ENCODE measurements at places on chromosomes 16 and 17.
A peak's percentile ranks its signal among the peaks of the same experiment; 100 is the strongest.

DNA sequence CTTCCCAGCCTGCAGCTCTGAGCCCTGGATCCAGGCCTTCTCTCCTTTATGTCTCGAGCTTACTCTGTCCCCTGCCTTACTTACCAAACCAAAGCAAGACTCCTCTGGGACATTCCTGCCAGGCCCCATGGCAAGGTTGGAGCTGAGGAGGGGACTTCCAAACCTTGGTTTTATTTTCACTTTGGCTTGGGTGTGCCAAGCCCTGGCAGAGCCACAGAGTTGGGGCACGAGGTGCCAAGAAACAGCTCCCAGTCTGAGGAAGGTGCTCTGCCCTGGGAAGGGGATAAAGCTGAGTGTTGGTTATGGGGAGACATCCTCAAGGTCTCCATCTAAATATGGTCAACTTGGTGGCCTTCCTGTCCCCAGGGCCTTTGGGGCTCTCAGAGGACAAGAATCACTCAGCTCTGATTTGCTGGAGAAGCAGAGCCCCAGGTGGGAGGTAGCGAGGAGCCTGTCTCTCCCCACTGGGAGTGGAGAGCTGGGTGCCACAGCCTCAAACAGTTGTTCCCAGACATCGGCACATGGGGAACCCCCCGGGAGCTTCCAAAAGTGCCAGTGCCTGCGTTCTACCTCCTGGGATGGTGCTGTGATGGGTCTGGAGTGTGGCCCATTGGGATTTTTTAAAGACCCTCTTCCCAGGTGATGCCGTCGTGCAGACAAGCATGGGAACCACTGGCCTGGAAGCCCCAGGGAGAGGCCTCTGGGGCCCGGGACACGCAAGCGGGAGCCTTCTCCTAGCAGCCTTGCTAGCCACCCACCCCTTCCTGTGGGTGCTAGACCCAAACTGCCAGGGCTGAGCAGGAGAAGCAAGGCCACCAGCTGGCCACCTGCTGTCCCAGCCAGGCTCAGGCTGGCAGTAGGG lies 10.3 kb downstream of the NLRC5 start:
- DNase-seq: no peak

DNA sequence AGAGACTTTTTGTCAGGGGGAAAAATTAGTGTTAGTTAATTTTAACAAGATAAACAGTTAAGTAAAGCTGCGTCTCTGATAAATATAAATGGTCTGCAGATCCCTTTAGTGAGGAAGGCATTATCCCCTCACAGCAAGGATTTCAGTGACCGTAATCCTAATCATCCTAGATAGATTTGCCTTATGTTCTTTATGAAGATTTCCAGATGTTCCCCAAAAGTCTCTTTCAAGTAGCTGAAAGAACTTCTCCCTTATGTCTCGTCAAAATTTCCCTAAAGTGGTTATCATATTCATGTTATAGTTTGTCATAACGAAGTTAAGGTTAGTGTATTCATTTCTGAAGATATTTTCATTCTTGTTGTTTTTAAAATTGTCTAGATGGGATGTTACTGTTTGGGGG lies 5.6 kb downstream of the MOSMO start:
- no peak for DNase-seq

DNA sequence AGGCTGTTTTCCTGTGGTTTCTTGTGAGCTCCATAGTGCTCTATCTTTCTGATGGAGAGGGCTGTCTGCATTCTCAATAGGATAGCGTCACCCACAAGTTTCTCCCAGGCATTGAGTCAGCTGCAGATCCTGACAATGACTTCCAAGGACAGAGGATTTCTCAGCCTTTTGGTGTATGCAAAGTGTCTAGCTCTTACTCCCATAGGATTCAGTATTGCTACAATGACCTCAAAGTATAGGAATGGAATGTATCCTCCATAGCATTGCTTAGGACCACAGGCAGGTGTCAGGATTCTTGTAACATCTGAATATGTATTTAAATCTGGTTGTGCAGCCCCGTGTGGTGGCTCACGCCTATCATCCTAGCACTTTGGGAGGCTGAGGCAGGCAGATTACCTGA lies 32.3 kb downstream of the SMIM36 start:
- DNase-seq: no peak

DNA sequence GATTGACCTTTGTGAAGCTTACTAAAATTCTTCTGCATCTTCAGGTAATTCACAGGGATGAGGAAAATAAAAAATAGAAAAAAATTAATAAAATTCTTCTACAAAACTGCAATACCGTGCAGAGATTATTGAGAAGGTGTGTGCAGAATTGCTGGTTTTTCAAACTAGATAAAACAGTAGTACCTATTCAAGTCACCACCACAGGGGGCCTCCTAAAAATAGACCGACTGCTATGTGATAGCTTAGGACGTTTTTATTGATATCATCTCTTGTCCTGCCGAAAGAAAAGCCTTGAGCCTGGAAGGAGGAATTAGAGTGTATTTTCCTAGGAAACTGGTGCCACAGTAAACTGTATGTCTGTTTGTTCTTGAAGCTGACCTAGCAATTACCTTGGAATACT lies 325.9 kb downstream of the ZFHX3 start:
- no peak for DNase-seq

GRCh38 chr16:55647798-55648197 lies 8.0 kb upstream of the SLC6A2 start:
- DNase-seq: no peak

- no peak for DNase-seq
Observed at GRCh38 chr17:37461668-37462067, 28.0 kb upstream of the DUSP14 start.

- no peak for DNase-seq
Observed at GRCh38 chr16:57800200-57801097, 1.8 kb downstream of the KIFC3 start.

DNA sequence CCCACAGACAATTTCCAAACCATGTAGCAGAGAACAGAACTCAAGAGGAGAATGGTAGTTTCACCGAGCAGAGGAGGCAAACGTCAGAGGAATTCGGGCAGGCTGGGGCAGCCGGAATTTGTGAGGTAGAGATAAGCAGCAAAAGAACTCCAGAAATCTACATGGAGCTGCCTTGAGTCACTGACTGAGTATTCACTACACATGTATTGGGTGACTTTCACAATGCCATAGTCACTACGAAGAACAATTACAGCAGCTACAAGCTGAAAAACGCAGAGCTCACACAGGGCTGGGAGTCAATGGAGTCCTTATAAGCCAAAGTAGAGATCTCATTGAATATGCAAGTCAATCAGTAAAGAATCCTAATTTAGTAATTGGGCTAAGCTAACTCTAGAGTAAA lies 13.4 kb downstream of the CMC2 start:
- DNase-seq: peak; percentile 41

DNA sequence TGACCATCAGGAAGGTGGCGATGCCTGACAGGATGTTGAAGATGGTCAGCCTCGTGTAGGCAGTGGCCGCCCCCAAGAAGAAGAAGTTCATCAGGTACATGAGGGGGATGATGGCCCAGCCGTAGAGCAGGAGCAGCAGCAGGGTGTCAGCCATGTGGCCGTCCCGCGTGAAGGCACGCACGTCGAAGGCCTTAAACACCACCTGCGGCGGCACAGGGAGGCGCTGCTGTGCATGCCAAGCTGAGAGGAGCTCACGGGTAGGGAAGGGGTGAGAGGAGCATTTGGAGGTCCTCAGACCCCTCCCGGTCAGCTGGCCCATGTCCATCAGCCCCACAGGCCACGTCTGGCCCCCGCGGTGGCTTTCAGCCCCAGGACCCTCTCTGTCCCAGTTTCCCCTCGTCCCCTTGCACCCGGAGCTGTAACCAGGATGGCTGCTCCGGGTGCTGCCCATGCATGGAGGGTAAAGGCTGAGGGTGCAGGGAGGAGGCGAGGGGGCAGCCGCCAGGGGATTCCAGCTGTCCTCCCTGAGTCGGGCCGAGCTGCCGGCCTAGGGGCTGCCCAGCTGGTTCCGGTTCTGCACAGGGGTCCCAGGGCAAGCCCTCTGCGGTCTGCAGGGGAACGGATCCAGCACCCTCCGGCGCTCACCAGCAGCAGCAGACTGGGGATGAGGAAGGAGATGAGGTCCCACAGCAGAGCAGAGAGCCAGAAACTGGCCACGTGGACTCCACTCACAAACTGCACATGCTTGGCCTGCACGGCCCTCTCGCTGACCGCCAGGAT lies 17.1 kb upstream of the RNPS1 start:
- no peak for DNase-seq

DNA sequence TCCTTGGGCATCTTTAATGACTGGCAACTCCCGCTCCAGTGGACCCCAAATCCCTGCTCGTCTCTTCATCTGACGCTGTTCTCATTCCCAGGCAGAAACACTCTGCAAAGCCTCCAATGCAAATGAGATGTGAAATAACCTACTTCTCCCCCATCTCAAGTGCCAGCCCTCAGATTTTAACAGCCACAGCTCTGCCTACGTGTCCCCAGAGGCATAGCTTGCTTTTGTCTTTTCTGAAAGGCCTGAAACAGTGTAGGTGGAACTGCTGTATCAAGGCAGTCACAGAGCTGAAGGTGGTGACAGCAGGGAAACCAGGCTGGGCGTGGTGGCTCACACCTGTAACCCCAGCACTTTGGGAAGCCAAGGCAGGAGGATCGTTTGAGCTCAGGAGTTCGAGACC lies 14.7 kb downstream of the RPH3AL start:
- DNase-seq: no peak

DNA sequence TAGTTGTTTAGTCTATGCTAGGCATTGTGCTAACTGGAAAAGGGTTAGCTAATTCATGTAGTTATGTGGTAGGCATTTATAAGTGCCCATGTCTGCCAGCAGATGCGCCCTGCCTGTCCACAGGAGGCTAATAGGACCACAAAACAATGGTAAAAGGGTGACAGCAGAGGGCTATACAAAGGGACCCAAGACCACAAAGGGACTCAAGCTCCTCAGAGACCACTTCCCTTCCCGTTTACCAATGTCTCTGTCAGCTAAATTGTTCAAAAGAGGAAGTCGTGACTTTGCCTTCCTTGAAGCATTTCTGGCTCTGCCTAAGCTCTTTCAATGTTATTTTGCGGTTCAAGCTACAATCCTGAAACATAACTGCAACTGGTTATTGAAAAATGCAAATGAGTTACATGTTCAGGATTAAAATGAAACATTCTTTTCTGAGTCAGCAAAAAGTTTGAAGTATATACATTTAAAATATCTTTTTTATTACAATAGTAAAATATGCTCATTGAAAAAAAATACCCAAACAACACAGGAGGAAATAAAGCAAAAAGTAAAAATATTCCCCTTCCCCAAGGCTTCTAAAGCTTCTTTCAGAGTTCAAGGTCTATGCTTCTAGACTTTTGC lies 149.2 kb downstream of the MAF start:
- DNase-seq: no peak

DNA sequence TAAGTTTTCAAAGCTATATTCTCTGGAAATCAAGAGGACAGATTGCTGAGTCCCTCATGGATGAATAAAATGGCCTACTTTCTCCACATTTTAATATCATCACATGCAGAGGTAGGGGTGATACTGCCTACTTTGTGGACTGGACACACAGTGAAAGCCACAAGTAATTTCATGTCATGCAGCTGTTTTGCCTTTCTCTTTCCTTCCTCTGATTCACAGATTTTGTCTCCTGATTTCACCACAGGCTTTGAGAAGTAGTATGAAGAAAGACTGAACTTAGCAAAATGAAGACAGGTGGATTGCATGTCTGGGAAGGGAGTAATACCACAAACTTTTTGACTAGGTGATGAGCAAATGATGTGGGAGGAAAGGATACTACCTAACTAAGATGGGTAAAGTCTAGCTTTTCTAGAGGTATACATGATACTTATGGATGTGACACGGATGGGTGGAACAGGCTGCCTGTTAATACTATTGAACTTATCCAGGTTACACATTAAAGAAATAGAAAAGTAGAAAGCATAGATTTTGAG lies 478.4 kb upstream of the GOT2 start:
- DNase-seq: no peak

DNA sequence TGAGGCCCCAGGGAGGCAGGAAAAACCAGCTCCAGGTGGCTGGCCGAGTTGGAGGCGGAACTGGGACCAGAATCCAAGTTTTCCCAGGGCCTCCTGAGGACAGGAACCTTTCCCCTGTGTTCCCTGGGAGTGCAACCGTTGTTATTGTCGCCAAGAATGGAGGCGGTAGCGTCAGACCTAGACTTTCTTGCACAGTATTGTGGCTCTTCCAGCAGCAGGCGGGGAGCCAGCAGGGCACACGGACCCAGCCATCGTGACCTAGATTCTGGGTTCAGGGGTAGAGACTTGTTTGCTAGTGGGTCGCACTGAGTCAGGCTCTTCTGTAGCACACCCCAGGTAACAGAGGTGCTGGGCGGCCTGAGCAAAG lies 667 bp upstream of the KIF19 start:
- no peak for DNase-seq

Measured in ELF-1 (cell line).